Fibroblast of skin of abdomen (primary cell): ENCODE measurements at places on chromosomes 5 and 9.
A peak's percentile ranks its signal among the peaks of the same experiment; 100 is the strongest.

DNA sequence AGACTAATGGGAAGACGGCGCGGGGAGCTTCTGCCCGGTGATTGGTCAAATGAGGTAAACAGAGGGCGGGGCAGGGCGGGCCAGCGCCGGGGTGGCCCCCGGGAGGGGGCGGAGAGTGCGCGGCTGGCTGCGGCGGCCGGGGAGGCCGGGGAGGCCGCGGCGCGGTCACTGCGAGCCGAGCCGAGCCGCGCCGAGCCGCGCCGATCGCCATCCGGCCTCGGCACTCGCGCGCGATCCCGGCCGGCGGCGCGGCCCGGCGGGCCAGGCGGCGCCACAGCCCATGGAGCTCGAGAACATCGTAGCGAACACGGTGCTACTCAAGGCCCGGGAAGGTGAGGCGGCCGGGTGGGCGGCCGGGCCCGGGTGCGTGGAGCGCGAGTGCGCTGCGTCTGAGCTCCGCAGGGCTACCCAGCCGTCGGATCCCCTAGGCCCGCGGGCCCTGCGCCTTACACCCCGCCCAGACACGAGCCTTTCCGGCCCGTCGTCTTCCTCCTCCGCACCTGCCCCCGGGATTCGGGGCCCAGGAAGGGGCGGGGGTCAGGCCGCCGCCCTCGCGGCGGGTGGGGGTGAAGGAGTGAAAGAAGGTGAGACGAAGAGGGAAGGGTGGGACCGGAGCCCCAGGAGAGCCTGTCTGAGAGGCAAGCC, at the start of gene GRK6:
TSS of gene GRK6 (plus strand) at position 111 of the 645 bp plus-strand sequence. CDS start at position 281, 170 bp downstream.
- no peak for DNase-seq

GRCh38 chr9:20391208-20391607, 231.1 kb downstream of the MLLT3 start:
- DNase-seq = no peak

DNA sequence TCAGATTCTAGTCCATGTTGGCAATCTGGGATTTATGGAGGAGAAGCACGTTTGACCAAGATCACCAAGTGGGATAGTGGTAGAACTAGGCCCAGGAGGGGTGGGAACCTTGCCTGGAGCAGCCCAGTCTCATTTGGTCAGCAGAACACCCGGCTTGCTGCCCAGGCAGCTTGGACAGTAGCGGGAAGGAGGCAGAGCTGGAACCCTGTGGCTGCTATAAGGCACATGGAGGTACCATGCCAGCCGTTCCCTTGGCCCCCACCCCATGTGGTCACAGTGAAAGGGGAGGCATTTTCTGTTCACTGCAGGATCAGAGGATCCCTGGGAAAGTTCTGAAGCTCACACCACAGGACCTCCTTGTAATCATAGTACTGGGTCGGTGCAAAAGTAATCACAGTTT, 75.4 kb upstream of the ORM1 start:
- no peak for DNase-seq

DNA sequence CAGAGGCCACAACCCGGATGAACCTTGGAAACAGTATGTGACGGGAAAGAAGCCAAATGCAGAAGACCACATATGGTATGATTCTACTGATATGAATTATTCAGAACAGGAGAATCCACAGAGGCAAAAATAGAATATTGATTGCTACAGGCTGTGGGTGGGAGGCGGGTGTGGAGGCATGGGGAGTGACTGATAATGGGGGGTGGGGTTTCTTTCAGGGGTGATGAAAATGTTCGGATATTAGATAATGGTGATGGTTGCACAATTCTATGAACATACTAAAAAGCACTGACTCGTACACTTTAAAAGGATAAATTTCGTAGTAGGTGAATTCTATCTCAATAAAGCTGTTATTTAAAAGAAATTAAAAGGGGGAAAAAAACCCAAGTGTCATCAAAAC, 10.7 kb downstream of the IL4 start:
- DNase-seq = peak; percentile 29

DNA sequence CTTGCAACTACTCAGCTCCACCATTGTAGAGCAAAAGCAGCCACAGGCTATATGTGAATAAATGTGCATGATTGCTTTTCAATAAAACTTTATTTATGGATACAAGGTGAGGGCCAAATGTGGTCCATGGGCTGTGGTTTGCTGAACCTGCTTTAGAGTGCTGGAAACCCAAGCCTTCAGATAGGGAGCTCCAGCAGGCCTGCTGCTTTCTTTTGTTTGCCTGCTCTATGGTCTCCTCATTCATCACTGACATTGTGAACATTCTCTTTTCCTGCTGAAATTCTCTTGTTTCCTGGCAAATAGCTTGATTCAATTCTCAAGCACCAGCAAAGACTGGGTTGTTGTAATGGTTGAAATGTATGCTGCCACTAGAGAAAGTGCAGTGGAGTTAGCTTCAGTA, 26.0 kb downstream of the EGFLAM start:
- no peak for DNase-seq

GRCh38 chr5:139912158-139912557, 116.5 kb downstream of the PSD2 start:
- no peak for DNase-seq

DNA sequence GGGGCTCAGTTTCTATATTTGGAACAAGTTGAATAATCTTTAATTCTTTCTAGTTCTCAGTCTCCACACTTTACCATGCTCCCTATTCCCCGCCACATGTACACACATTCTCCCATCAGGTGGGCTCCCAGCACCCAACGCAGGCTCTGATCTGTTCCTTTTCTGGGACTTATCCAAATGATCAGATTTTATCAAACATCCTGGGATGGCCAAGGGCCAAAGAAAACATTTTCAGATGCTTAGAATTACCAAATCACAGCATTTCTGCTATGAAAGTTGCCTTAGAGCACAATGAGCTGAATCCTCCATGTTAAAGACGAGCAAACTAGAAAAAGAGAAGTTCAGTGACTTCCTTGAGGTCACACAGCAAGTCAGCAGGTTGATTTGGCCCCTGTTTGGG, 153.4 kb downstream of the SEC61B start:
- no peak for DNase-seq

GRCh38 chr5:97182571-97183099, 412 bp downstream of the RIOK2 start:
- no peak for DNase-seq

- no peak for DNase-seq
Observed at GRCh38 chr9:346111-346571, 131.5 kb downstream of the DOCK8 start.
